ENCODE measurements at places on chromosomes 4 and X.

DNA sequence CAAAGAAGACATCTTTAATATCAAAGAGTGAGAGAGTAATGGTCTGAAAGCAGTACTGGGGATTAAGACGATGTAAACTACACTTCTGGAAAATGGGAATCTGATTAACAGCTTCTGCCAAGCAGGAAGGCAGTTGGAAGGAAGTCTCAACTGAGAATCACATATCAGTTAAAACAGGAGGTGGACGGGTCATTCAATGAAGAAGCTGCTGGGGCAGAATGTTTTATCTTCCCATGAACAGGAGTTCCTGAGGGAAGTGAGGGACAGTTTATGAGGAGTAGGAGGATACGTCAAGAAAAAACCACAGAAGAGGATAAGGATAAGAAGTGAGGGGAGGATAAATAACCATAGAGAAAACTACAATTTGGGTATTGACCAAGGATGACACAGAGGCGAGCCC lies 38.7 kb upstream of the MAGEA10 start:
- DNase-seq, result no peak

DNA sequence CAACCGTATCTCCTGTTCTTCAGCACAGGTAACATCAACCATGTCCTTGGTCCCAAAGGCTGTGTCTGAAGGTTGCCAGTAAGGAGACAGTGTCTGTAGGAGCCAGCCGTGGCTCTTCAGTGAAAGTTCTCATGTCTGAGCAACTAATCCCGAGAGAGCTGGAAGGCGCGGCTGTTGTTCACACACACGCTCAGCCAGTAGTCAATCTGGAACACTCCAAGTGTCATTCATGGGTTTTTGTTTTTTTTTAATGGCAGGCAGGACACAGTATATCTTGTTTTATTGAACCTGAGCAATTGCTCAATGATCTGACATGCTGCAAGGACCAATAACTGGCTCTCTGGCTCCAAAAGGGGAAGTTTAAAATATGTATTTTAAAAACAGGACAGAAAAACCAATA lies 48.4 kb upstream of the MAP3K15 start:
- DNase-seq, result no peak

DNA sequence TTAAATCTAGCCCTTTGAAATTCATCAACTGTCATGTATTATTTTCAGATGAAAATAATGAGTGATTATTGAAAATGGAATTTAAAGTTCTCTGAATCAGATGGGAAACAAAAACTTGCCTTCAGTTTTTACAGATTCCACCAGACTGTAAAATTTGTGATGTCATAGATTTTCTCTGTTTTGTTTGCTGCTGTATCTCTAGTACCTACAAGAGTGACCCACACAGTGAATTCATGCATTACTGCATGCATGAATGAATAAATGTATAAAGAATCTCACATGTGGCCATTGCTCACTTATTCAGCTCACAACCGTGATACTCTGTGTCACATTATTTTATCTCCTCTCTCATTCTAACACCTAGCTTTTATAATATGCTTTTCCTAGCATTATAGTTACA lies 532.2 kb upstream of the AGA start:
- peak; percentile 4 for DNase-seq

DNA sequence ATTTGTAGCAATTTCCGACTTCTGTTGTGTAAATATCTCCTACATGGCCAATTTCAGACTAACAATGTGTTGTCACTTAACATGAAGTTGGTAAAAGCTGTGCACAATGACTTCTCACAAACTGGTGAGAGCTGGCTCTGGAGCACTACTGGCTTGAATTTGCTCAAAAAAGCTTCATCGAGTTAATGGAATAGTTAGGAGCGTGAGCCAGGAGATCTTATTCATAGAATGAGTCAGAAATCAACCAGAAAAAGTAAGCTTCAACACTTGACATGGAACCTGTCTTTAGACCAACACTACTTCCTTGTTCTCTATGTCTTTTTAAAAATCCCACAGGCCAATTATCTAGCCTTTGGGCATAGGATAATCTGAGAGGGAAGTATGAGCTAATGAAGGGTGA lies 7.9 kb upstream of the CHRDL1 start:
- no peak for DNase-seq

DNA sequence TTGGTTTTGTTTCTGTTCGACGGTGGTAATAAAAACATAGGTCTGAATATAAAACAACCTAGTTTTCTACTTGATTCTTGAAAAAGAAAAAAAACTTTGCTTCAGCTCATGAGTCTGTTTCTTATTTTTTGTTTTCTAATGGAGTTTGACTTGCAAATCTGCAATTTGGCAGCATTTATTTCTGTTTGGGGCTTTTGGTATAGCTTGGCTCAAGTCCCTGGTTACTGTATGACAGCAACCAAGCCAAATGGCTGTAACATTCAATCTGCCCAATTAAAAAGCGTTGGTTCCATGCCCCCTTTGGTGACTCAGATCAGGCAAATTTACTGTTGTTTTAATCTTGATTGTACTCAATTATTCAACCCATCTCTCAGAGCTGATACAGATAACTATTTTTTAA lies 263.4 kb downstream of the GRIA3 start:
- no peak for DNase-seq

GRCh38 chrX:1491851-1492349 lies 39.2 kb upstream of the ASMTL start:
- DNase-seq, result peak; percentile 1

GRCh38 chr4:152684007-152684406 lies 4.2 kb upstream of the TMEM154 start:
- no peak for DNase-seq

DNA sequence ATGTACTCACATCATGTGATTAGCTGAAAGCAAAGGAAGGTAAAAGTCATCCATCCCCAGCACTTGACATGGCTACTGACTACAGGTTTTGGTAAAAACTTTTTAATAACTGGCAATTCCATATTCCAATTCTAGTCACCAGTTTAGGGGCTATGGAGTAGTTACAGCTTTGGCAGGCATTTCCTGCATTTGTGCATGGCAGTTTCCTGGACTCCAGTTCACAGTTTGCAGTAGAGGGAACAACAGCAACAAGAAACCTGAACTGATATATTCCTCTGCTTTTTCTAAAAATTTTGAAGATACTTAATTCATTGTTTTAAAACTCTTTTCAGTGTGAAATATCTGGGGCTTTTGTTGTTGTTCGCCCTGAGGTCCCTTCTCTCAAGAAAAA lies 184.3 kb downstream of the PPP3CA start:
- no peak for DNase-seq

DNA sequence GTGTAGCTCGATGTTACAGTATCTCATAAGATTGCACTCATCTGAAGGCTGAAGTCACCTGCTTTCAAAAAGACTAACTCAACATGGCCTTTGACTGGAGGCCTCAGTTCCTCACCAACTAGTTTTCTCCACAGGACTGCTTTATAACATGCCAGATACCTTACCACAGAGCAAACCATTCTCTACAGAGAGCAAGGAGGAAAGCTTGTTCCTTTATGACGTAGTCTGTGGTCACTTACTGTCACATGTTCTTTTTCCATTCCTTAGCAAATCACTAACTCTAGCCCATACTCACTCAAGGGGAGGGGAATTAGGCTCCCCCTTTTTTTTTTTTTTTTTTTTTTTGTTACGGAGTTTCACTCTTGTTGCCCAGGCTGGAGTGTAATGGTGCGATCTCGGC lies 3.2 kb downstream of the THAP9 start:
- no peak for DNase-seq

DNA sequence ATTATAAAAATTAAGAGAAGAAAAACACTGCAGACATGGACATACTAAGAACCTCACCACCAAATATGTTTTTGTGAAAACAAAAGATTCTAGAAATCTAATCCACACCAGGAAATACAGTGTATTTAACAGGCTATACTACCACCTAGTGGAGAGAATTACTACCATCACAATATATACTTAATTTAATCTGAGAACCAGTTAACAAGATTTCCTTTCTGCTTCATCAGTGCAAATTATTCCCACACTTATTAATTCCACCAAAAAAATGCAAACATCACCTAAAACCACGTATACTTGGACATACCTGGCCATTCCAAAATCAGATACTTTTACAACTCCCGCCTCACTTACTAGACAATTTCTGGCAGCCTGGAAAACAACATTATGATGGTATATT lies 7.0 kb upstream of the TXK start:
- DNase-seq, result peak; percentile 50

DNA sequence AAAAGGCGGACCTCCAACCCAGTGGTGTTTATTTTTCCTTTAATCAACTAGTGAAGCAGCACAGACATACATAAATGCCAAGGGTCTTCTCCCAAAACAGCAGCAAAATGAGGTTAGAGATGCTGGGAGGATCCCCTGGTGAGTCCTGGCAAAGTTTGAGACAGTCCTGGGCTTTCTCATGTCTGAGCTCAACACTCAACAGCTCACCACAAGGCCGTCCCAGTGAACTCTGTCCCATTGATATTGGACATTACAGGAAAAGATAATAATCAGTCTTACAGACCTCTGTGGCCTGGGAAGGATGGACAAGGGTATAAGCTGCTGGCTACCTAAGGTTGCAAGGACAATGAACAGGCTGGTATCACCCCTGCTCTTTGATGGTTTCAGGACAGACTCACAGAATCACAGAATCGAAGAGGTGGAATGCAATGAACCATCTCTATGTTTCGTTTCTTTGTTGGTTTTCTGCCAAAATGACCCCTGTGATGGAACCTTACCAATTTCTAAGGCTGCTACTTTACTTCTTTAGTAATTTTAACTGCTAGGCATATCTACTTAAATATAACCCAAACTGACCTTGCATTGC lies 551.8 kb downstream of the RAB28 start:
- DNase-seq, result no peak

GRCh38 chr4:91302120-91302519 lies 1001.6 kb upstream of the GRID2 start:
- DNase-seq, result no peak

- DNase-seq, result no peak
Measured at GRCh38 chr4:139164731-139165130, 12.3 kb downstream of the ELF2 start.

DNA sequence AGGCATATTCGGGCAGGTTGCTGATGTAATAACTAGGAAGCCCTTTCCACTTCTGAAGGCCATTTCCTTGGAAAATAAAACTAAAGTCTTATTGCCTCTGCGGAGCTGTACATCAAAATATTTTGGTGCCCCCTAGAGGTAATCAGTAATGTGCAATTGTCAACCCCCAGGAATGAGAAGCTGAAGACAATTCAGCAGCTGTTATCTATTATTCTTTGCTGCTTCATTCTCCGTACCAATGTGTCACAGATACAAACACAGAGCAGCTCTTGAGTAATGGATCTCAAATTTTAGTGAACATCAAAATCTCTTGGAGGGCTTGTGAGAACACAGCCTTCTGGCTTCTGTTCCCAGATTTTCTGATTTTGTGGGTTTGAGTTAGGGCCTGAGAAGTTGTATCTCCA lies 3.5 kb upstream of the SLIT2 start:
- DNase-seq, result peak; percentile 69

DNA sequence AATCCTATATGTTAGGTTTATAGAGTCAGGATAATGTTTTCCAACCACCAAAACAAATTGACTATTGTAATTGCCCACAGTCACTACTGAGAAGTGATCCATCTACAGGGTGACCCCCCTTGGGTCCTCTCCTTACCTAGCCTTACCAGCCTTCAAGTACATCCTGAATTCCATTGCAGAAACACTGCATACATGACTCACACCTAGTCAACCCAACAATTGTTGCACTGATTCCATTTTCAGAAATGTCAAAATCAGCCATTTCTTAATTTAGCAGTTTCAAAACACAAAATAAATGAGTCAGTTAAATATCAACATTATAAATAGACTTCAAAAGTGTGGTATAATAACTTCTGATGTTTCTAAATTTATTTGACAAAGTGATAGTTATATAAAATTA lies 106.3 kb upstream of the TNIP3 start:
- no peak for DNase-seq

GRCh38 chr4:3770323-3771163 lies 4.4 kb downstream of the ADRA2C start:
- no peak for DNase-seq

DNA sequence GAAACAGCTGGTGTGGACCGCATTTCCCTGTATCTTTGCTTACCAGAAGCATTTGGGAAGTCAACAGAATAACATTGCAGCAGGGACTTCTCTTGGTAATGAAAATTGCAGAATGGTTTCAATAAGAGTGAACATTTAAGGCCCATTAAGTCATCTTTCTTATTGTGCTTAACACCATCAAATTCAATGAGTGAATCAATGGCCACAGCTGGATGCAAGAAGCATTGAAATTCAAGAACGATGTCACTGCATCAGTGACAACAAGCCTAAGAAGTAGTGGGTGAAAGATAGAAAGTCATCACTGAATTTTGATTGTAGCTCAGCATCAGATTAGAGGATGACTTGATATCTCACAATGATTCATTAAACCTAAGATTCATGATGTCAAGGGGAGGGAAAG lies 93.9 kb upstream of the GPM6A start:
- no peak for DNase-seq

DNA sequence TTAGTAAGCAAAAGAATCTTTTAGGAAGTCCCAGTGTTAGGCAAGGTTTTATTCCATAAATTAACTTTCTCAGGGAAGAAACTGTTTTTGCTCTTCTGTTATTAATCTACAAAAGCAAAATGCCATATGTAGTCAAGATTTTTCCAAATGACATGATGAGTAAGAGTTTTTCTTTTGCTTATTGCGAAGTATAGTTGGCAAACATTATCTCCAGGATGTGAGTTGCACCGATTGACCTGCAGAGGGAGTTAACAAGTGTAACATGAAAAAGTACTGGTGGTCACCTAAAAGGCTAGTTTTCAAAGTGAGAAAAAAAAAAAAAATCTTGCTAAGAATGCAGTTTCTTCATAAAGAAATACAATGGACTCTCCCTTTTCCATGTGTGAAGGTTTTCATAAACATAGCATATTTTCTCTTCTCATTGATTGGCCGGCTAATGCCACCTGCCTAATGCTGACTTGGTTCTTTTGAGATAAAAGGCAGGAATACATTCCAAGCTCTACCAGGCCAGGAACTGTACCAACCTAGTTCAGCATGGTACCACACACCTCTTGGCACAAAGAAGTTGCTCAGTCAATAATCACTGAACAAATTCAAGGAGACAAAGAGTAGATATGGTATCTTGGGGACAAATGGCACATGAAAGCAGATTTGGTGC lies 100.2 kb downstream of the LNX1 start:
- peak; percentile 41 for DNase-seq

- DNase-seq, result no peak
Measured at GRCh38 chrX:45815441-45815840, 614.8 kb upstream of the DIPK2B start.

GRCh38 chrX:16885628-16886027 lies 15.5 kb upstream of the RBBP7 start:
- DNase-seq, result no peak

DNA sequence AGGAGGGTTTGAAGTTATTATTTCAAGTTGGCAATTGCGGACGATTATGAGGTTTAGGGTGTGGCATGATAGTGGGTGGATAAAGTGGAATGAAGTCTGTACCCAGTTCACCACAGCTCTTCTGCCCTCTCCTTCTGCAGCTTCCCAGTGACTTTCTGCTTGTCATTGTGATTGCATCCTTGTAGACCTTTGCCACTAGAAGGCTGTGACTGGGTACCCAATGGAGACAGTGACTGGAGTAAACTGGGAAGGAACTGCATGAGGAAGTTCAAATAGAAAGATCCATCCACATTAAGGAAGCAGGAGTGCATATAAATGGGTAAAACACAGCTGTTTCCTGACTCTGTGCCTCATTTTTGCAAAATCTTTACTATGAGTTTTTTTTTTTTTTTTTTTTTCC lies 53.5 kb upstream of the SPANXN3 start:
- no peak for DNase-seq

- no peak for DNase-seq
Measured at GRCh38 chr4:6068986-6069385, 50.8 kb upstream of the C4orf50 start.

- no peak for DNase-seq
Measured at GRCh38 chrX:141158084-141158483, 18.8 kb downstream of the LDOC1 start.

All from ACHN (cell line).